ENCODE measurements at places on chromosomes 3 and 15.

DNA sequence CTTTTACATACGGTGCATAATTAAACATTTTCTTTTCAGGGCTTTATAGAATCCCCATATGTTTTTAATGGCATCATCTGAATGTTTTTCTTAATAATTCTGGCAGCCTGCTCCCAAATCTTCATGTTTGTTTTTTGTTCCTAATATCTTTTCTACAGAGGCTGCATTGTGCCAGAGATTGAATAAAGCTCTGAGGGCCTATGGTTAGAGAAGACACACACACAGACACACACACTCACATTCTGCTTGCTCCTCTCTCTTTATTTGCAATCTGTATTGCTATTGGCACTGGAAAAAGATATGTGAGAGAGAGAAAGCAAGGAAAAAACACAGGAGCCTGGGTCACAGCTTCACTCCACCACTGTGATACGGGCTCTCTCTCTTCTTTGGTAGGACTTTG, 136.0 kb downstream of the MECOM start:
- no peak for DNase-seq

- DNase-seq = no peak
These were observed 97.7 kb upstream of the P2RY1 start for GRCh38 chr3:152737021-152737908.

GRCh38 chr3:161187046-161187445, 34.1 kb upstream of the NMD3 start:
- DNase-seq = no peak

GRCh38 chr3:150059729-150060128, 89.0 kb upstream of the PFN2 start:
- DNase-seq = no peak

DNA sequence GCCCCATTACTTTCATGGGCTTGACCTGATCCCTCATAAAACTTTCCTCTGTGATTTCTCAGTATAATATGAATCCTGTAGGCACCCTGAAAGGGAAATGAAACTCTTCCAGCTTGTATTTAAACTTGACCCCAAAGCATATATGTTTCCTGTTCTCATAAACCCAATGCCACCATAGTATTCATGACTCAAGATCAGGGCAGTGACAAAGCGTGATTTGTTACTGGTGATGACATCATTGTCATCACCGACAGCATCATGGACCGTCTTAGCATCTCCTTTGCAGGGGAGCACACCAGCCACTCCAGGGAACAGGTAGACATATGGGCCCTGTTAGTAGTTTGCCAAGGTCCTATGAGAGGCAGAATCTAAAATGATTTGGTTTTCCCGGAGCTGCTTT, 741.2 kb downstream of the NR2F2 start:
- no peak for DNase-seq

GRCh38 chr3:71035314-71035713, 548.2 kb downstream of the FOXP1 start:
- no peak for DNase-seq

- DNase-seq = no peak
These were observed 45.0 kb downstream of the SENP2 start for GRCh38 chr3:185631108-185631507.

- DNase-seq = no peak
These were observed 166.9 kb upstream of the UMPS start for GRCh38 chr3:124563376-124563775.

DNA sequence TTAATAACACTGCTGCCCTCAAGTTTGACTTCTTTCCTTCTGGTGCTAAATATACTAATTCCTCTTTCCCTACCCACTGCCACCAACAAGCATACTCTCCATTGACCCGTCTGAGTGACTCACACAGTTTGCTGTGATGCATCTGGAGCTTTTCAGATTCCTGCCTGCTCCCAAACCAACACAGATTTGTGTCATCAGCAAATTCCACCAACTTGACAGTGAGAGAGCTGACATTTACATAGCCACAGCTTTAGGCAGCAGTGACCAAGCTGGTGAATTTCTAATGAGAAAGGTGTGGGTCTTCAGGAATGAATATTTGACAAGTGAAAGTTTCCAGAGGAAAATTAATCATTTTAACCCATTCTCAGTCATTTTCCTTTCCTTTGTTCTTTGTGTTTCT, 96.5 kb upstream of the PRICKLE2 start:
- no peak for DNase-seq

DNA sequence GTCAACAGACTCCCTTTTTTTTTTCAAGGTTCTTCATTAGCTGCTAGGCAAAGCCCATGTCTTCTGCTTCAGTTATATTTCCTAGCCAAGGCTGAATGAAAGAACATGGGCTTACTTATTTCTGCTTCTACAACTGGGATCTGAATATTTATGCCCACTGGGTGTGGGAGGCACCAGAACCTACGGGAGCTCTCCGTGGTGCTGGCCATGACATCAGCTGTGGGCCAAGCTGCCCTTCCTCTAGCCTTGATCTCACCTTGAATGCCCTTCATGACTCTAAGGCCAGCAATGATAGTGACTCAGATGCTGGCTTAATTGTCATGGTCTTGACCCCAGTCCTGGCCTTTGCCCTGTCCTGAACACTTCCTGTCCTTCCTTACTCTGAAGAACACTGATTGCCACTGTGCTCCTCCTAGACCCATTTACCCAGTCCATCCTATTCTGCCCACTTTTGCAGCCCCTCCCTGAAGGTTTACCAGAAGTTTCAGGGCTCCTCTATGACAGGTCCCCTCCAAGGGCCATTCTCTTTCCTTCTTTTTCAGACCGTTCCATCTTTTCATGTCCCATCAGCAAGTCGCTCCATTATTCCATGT, 32.8 kb upstream of the PRR20G start:
- DNase-seq = no peak

DNA sequence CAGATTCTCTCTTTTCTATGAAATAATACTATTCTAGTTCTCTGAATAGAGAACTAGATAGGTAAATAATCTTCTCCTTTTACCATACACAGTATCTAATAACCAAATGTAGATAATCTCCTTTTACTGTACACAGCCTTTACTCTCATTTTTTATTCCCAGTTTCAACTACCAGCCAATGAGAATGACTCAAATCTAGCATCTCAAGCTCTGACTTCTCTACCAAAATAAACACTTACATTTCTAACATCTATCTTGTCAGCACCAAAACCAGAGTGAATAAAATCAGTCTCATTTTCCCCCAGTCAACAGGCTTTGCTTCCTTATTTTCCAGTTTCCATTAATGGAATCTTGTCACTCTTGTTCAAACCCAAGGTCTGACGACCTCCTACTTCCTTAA, 36.9 kb downstream of the LRRFIP2 start:
- no peak for DNase-seq

DNA sequence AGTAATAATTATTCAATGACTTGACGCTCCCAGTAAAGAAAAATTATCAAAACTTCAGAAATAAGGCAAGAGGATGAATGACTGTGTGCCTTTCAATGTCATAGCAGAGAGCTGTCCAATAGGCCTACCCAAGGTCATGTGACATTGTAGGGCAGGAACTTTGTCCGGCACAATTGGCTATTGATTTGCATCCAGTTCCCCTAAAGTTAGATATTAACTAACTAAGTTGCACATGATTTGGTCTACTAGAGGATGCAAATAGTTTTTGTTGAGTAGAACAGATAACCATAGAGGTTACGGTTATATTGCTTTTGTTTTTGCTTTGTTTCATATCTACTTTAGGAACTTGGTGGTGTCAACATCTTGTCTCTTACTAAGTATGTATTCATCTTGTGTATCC, 127.9 kb upstream of the PFN2 start:
- DNase-seq = no peak

GRCh38 chr3:104763007-104763406, 603.7 kb upstream of the ALCAM start:
- DNase-seq = no peak

- no peak for DNase-seq
These were observed 377.0 kb downstream of the OCA2 start for GRCh38 chr15:27722102-27722501.

DNA sequence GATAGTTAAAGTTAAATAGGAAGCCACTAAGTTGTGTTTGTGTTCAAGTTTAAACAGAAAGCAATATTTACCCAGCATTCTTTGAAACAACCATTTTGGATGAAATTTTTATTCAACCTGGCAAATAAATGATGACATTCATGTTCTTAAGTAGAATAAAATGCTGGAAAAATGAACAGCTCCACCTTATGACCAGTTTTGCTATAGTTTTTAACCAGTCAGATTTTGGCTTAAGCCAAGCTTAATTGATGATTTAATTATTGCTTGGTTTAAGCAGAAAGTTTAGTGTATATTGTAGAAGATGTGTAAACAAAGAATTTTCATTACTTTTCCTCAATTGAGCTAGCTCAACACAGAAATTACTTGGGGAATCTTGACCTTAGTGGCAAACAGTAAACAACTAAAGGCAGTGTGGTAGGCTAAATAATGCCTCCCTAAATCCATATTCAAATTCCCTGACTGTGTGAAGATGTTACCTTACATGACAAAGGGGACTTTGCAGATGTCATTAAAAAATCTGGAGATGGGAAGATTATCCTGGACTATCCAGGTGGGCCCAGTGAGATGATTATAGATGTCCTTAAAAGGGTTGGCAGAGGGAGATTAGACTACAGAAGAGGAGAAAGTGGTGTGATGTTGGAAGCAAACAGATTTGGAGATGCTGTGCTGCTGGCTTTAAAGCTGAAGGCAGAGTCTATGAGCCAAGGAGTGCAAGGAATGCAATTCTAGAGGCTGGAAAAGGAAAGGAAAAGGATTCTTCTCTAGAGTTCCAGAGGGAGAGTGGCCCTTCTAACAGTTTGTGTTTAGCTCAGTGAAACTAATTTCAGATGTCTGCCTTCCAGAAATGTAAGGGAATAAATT, 448.6 kb upstream of the GOLIM4 start:
- no peak for DNase-seq

- DNase-seq = peak; percentile 9
These were observed 8.4 kb downstream of the CERS3 start for GRCh38 chr15:100520132-100520921.

All from stimulated activated CD4-positive, alpha-beta T cell treated with anti-CD3 and anti-CD28 coated beads, Interleukin-2, amount 100 ng/mL, for 48 hours (primary cell).